ENCODE measurements at places on chromosomes 6 and 20.

- no peak for DNase-seq
Observed at GRCh38 chr20:48025051-48025515, 239.8 kb upstream of the SULF2 start.

DNA sequence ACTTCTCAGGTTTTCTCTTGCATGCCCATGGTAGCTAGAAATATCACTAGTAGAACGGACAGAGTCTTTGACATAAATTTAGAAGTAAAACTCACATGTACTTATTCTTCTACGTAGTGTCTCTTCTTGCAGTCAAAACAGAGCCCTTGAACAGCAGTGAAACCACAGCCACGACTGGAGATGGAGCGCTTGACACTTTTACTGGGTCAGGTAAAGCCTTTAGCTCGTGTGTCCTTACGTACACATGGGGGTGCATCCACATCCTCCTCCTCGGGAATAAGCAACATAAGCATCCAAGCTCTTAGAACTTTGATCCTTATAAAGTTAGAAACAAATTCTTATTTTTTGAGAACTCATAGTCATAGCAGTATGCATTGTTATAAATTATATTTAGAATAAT is 215.3 kb downstream of the EYA4 start:
- DNase-seq: no peak

DNA sequence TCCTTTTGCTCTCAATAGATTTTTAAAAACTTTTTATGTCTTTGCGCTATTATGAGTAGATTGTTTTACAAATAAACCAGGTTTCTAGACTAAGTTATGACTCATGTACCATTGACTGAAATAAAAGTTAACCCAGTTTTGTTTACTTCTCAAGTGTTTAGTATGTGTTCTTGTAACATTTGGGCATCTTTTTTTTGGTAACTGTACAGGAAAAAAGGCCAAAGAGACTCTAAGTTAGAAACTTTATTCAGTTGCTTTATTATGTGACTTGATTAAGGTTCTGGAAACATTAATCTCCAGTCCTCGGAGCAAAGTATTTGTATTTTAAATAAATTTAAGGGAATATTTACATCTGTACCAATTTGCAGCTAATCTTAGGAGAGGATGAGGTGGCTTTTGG is 2.9 kb downstream of the NKAIN2 start:
- DNase-seq: no peak

DNA sequence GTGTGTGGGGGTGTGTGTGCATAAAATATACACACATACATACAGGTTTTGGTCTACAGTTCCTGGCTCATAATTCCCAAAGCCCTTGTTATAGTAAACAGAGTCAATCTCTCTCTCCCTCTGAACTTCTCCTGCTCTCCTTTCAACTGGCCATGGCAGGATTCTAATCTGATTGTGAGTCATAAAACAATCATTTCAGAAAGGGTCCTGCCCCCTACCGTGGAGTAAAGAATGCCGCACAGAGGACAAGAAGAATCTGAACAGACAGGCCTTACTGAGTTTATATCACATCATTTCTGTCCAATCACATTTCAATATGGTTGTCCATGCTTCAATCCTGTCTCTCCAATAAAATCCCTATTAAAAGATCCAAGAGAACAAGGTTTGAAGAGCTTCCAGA is 416.9 kb downstream of the FRK start:
- DNase-seq: no peak

- no peak for DNase-seq
Observed at GRCh38 chr20:45014671-45015415, 48.5 kb downstream of the STK4 start.

GRCh38 chr6:105270511-105270910 is 90.7 kb upstream of the POPDC3 start:
- no peak for DNase-seq

DNA sequence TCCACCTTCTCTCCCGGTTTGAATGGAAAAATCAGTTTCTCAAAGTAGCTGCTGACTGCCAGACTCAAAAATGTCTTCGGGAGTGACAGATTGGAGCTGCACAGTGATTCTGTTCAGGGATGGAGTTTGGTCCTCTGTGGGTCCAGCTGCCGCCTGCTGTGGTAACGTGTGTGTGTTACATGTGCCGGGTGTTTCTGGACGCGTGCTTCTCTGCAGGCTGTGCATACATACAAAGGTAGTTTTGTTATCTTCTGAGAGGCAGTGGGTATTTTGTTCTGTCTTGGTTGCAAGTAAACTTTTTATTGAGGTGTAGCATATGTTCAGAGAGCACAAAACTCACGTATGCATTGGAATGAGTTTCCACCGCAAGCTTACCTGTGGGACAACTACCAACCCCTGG is 41.3 kb upstream of the NAA20 start:
- DNase-seq: no peak

DNA sequence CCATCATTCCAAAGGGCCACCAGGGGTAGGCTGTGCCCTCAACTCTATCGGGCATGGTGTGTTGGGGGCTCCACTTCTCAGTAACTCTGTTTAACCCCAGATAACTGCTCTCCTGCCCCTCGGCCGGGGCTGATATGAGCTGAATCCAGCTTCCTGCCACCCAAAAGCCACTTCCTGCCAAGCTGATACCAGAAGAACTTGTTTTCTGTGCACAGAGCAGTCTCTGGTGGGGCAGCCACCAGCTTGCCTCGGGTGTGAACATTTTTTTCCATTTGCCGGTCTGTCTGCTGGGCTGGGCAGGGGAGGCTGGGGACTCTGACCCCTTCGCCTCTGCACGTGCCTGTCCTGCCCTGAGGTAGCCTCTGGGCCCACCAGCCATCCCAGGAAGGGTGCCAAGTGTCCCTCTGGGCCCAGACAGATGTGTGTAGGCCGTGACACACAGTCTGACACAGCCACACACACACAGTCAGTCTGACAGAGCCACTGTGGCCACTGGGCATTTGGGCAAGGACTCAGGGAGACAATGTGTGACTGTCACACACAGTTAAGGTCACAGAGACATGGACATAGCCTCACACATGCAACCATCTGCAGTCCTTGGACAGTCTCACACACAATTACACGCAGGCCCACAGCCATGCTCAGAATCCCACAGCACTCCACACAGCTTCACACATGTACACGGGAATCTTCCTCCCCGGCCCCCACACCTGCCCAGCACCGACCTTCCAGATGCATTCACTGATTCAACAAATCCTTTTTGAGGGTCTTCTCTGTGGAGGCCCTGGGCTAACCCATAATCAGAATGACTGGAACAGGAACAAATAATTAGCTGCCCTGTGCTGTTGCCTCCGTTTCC is 45.1 kb downstream of the NOL4L start:
- DNase-seq: no peak

DNA sequence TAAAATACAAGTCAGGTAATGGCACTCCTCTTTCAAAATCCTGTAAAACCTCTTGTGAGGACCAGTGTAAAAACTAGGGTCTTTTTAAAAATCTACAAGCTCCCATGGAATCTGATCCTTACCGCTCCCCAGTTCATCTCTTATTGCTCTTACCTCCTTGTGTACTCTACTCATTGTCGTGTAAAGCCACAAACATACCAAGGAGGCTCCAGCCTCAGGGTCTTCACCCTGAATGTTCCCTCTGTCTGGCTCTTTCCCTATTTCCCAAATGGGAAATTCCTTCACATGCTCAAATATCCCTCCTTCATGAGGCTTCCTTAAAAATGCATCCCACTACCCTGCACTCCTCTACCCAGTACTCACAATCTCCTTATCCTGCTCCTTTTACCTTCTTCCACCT is 67.1 kb downstream of the TASP1 start:
- no peak for DNase-seq

- no peak for DNase-seq
Observed at GRCh38 chr6:87913974-87914373, 133.7 kb upstream of the SPACA1 start.

GRCh38 chr6:130233330-130233729 is 10.6 kb upstream of the SAMD3 start:
- no peak for DNase-seq

GRCh38 chr6:168073937-168074730 is 4.9 kb downstream of the FRMD1 start:
- DNase-seq: no peak

- DNase-seq: no peak
Observed at GRCh38 chr20:22320245-22320915, 264.0 kb downstream of the FOXA2 start.

DNA sequence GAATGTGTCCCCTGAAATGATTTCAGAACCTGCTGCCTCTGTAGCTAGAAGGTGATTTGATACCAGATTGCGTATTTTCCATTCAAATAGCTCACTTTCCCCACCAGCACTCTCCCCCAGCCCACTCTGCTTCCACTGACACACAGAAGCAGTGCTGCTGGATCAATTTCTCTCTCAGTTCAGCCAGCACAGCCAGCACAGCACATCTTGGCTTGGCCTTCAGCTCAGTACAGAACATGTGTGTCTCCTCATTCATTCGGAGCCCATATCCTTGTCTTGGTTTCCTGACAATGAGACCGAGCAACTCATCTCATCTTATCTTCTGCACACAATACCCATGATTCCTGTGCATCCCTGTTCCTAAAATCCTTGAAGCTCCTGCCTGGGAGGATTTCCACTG is 33.8 kb upstream of the CD83 start:
- no peak for DNase-seq

- DNase-seq: no peak
Observed at GRCh38 chr20:41358230-41358629, 8.4 kb downstream of the EMILIN3 start.

DNA sequence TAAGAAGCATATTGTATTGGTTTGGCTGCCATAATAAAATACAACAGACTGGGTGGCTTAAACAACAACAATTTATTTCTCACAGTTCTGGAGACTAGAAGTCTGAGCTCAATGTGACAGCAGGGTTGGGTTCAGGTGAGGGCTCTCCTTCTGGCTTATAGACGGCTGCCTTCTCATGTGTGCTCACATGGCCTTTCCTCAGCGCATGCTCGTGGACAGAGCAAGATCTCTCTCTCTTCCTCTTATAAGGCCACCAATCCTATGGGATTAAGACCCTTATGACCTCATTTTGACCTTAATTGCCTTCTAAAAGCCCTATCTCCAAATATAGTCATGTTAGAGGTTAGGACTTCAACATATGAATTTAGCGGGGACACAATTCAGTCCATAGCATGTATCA is 32.4 kb upstream of the GFOD1 start:
- DNase-seq: no peak

- no peak for DNase-seq
Observed at GRCh38 chr6:15966000-15966520, 162.8 kb upstream of the MYLIP start.

DNA sequence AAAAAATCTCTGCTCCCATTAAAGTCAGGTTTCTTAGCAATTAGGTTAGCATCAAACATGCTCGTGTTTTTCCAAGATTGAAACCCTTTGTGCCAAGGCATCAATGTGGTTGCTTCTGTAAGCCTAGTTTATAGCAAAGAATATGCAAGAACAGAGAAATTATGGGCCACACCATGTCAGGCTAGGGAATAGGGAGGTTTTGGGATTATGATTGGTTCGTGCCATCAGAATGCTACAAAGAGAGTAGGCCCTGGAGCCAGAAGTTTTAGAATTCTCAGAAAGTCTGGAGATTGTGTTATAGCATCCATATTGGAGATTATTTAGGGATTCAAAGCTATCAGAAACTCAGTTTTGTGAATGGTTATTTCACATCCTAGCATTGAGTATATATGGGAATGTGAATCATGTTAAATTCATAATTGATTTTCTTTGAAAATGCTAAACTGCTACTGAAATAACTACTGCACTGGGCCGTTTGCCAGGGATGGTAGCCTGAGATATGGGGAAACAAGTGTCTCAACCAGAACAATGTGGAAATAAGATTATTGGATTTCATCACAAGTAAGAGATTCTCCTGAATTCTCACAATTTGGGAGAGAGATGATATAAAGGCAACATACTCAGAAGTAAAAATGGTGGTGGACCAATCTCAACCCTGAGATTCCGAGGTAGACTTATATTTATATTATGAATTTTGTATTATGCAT is 45.3 kb downstream of the ZNF292 start:
- DNase-seq: no peak

DNA sequence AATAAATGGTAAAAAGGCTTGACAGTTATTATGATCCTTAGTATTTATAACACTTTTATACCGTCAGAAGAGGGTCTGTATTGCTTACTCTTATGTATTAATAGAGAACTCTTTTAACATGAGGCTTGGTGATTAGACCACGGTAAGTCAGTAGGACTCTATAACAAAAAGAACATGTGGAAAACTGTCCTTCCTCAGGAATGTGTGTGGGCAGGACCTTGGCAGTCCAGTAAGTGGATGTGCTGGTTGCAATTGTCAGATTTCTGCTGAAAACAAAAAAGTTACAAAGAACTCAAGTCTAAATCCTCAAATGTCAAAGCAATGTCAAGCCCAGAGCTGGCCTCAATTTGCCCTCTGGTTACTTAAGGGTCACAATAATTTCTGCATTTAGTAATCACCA is 81.1 kb downstream of the PLCG1 start:
- DNase-seq: no peak

- DNase-seq: no peak
Observed at GRCh38 chr6:48069280-48069679, 41.7 kb downstream of the PTCHD4 start.

DNA sequence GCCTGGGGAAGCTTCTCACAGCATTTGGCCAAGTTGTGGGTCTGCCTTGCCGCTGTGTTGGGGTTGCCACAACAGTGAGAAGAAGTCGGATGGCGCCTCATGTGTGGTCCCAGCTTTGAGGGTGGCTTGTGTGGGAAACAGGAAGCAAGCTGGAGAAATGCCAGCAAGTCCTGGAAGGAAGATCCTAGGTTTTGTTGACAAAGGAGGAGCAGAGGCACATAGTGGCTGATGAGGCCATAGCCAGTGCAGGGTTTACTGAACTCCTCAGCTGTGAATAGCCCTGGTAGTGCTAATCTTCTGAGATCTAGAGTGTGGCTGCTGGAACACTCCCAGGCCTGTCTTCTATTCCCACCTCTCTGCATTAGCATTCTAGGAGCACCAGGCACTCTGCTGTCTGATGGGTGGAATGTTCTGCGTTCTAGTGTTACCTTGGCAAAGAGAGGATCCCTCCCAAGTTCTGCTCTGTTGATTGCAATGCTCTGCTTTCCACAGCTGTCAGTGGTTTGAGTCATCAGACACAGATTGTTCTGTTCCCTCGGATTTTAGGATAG is 25.2 kb downstream of the SNPH start:
- DNase-seq: no peak

DNA sequence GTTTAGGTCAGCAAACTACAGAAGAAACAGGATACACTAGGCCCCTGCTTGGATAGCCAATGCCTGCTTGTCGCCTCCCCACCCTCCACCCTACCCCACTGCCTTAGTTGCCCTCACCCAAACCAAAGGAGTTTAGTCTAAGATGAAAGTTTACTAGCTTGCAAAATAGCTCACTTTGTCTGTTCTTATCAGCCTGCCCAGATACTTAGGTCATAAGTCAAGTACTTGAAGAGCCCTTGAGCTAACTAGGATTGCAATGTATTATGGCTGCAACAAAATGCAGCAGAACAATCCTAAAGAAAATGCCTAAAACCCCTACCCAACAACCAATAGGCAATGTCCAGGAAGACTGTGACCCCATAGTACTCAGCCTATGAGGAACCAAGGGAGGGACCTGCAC is 7.3 kb upstream of the ENTPD6 start:
- no peak for DNase-seq

GRCh38 chr6:149031201-149031858 is 284.5 kb downstream of the UST start:
- DNase-seq: no peak
